GM20000 (cell line): ENCODE measurements at places on chromosomes 13 and 19.

DNA sequence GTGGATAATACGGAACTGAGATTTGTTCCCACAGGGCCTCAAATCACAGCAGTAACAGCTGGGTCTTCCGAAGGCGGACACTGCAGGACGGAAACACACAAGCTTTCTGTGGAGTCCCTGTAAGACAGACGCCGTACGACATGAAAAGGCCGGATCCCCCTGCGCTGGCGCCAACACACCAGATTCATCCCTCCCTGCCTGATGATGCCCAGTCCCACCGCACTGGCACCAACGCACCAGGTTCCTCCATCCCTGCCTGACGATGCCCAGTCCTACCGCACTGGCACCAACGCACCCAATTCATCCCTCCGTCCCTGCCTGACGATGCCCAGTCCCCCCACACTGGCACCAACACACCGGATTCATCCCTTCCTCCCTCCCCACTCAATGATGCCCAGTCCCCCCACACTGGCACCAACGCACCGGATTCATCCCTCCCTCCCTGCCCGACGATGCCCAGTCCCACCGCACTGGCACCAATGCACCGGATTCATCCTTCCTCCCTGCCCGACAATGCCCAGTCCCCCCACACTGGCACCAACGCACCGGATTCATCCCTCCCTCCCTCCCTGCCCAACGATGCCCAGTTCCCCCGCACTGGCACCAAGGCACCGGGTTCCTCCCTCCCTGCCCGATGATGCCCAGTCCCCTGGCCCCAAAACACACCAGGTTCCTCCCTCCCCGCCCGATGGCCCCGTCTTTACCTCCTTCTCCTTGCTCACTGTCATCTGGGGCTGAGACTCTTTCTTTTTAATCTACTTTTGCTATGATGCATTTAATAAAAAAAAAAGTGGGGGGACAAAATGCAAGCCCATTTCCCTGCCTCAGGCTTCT is 55.1 kb downstream of the RASA3 start:
- DNase-seq: no peak

GRCh38 chr13:24224232-24224680 is 63.7 kb downstream of the SPATA13 start:
- DNase-seq: no peak

DNA sequence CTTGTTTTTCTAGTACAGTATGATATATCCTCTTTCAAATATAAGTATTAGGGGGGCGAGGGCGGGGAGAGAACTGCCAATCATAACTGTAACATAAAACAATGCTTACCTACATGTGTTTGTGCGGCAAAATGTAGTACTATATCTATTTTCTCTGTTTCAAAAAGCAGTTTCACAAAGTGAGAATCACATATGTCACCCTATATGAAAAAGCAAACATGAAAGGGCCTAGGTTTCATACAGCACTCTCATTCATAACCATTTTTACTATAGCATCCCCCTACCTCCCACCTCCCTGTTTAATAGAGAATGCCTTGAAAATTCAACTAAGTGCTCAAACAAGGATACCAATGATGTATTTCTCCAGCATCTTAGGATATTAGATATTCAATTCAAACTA is 5.2 kb downstream of the TGDS start:
- DNase-seq: no peak

DNA sequence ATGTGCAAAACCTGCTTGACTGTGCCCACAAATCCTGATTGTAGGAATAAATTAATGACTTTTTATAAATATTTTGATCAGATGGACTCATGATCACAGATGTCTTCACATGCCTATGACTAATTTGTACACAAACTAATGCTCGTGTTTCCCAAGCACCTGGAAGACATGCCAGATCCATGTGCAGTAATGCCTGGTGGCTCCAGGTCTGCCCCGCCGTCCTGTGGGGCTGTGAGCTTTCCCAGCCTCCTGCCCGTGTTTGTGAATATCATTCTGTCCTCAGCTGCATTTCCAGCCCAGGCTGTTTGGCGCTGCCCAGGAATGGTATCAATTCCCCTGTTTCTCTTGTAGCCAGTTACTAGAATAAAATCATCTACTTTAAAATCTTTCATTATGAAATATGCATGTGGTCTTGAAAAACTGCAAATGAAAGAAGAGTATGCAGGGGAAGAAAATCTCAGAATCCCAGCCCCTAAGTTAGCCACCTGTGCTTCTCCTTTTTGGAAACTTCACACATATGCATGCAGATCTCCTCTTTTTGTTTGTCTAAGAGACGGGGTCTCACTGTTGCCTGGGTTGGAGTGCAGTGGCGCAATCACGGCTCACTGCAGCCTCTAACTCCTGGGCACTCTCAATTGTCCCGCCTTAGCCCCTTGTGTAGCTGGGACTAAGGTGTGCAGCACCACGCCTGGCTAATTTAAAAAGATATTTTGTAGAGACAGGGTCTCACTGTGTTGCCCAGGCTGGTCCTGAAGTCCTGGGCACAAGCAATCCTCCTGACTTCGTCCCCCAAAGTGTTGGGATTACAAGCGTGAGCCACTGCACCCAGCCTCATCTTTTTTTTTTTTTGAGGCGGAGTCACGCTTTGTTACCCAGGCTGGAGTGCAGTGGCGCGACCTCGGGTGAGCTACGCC is 6.2 kb downstream of the RPL28 start:
- no peak for DNase-seq

GRCh38 chr13:48251611-48252081 is 18.6 kb downstream of the ITM2B start:
- DNase-seq: no peak

- DNase-seq: no peak
Observed at GRCh38 chr19:7113233-7113632, 43.7 kb downstream of the ZNF557 start.

DNA sequence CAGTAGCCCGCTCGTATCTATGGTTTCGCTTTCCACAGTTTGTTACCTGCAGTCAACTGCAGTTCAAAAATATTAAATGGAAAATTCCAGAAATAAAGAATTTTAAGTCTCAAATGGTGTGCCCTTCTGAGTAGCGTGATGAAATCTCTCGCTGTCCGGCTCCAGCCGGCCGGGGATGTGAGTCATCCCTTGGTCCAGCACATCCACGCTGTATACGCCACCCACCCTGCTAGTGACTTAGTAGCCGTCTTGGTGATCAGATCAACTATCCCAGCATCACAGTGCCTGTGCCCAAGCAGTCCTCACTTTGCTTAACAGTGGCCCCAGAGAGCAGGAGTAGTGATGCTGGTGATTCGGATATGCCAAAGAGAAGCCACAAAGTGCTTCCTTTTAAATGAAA is 40.0 kb downstream of the ZNF331 start:
- no peak for DNase-seq
